ENCODE measurements at places on chromosomes 1 and 21.

- DNase-seq = no peak
Measured at GRCh38 chr1:27145934-27146354, 9.0 kb downstream of the SLC9A1 start.

GRCh38 chr1:30342535-30343141 lies 380.7 kb downstream of the MATN1 start:
- DNase-seq = no peak

GRCh38 chr21:29396951-29397455 lies 98.3 kb downstream of the BACH1 start:
- DNase-seq = no peak

- DNase-seq = no peak
Measured at GRCh38 chr1:39086865-39087409, 60.8 kb downstream of the NDUFS5 start.

DNA sequence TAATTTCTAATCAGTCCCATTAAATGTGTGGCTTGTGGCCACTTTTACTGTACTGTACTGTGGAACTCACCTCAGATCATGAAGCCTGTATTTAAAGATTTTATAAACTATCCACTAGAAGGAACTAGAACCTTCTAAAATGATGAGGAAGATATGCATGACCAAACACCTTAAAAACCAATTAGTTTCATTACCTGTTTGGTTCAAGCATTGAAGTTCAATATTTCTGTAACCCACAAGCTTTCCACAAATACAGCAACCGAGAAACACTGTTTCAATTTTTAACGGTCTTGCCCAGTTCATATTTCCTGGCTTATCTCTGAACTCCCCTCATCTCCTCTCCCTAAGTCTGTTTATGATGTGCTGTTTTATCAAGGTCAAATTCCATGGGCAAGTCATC lies 264.3 kb upstream of the PLD5 start:
- no peak for DNase-seq
